ENCODE measurements at places on chromosomes 4 and X.

DNA sequence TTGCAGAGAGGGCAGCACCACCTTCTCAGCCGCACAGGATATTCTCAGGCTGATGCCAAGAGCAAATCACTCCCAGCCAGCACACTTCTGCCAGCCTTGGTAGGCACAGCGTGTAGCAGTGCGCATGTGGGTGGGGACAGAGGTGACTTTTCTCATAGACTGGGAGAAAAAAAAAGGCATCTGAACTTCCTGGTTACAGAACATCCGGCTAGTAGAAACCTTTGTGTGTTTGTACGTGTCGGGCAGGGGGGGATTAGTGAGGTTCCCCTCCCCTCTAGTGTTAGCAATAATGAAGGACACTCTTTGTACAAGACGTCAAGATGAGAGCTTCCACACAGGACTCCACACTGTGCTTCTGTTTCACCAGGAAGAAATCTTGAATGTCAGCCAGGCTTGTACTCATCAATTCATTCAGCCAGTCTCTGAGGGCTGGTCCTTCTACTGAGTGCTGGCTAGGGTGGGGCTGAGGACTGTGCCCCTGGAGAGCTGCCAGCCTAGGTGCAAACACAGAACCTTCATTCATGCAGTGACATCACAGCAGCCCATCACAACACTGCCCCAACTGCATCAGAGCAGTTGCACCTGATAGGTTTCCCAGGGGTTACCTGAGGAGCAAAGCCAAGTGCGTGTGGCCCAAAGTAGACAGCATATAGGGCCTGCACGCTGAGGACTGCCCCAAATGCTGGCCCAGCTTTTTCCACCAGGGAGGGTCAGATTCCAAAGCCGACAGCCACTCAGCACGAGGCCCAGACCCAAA lies 34.7 kb downstream of the SLC25A5 start:
- DNase-seq: no peak

- peak; percentile 4 for DNase-seq
These were observed 81.6 kb downstream of the NAF1 start for GRCh38 chr4:163085085-163085484.

DNA sequence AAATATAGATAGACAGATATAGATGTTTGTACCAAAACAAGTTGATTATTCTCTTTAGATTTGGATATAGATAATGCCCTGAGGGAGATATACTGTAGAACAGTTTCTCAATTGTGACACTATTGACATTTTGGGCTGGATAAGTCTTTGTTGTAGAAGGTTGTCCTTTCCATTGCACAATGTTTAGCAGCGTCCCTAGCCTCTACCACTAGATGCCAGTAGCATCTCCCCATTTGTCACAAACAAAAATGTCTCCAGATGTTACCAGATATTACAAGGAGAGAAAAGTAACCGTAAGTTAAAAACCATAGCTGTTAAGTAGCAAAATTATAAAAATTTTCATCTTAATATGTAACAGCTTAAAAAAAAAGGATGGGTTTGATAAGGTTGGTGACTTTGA lies 2595.3 kb downstream of the ARAP2 start:
- DNase-seq: no peak

DNA sequence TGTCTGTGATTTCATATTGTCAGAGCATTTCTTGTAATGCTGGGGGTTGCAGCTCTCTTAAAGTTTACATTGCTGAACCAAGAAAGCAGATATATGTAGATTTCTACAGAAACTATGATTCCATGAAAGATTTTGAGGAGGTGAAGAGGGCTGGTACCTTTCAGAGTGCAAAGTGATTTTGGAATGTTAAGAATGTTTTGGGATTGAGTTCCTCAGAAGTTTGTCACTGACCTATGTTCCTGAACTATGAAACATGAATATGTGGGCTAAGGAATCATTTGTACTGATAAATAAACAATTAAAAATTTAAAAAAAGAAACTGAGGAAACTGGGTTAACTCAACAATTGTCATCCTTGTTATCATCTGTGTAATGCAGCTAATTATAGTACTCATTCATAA lies 12.3 kb upstream of the CHIC2 start:
- no peak for DNase-seq

GRCh38 chr4:180940680-180941079 lies 1302.5 kb upstream of the TENM3 start:
- no peak for DNase-seq

- DNase-seq: no peak
These were observed 185.1 kb upstream of the DIPK2B start for GRCh38 chrX:45385757-45386156.

DNA sequence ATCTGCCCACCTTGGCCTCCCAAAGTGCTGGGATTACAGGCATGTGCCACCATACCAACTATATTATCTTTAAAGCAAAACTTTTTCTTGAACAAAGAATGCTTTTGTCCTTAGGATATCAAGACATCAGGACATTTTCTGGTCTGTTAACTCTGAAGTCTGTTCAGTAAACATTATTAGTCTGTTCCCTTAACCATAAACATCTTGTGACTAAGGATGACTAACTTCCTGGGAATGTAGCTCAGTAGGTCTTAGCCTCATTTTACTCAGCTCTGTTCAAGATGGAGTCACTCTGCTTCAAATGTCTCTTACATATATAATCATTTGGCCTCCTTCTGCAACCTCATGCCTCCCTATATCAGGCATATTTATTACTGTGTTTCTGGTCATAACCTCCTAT lies 122.9 kb downstream of the UBE2NL start:
- DNase-seq: no peak

DNA sequence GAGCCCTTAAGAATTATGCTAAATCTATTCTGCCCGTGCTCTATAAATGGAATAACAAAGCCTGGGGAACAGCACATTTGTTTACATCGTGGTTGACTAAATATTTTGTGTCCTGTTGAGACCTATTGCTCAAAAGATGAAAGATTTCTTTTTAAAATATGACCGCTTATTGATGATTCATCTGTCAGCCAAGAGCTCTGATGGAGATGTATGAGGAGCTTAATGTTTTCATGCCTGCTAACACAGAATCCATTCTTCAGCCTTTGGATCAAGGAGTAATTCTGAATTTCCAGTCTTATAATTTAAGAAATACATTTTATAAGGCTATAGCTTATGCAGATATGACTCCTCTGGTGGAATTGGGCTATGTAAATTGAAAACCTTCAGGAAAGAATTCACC lies 271.3 kb upstream of the FAT4 start:
- no peak for DNase-seq

GRCh38 chrX:129227366-129227765 lies 295.9 kb downstream of the SMARCA1 start:
- no peak for DNase-seq

GRCh38 chr4:149183638-149184037 lies 632.0 kb downstream of the IQCM start:
- no peak for DNase-seq

DNA sequence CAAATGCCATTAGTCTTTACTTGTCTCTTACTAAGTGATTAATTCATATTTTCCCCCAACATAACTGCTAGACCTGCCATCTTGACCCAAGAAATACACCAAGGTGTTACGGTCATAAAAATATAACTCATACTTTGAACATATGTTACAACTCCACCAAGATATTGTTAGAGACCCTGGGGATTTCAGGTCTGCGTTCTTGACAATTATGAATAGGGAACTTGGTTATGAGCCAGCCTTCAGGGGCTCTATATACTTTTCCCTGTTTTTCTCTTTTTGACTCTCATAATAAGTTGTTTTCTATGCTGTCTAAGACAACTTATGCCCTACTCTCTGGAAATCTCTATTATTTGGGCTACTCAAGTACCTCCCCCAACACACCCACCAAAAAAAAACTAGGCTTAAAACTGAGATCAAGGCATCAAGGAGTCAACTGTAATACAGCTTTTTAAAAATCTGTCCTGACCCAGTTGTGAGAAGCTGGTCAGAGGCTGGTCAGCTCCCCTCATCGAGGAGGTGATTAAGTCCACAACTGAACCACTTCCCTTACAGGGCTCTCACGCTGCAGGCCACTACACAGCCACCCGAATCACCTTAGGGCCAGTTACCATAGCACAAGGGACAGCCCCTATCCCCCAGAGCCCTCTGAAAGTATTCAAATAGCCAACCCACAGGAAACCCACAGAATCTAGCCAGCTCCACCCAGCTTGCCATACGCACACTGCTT lies 10.5 kb upstream of the TLR3 start:
- DNase-seq: no peak

GRCh38 chrX:74325130-74326059 lies 21.4 kb downstream of the ZCCHC13 start:
- no peak for DNase-seq

- DNase-seq: no peak
These were observed 515.7 kb downstream of the BCOR start for GRCh38 chrX:39582091-39582490.

DNA sequence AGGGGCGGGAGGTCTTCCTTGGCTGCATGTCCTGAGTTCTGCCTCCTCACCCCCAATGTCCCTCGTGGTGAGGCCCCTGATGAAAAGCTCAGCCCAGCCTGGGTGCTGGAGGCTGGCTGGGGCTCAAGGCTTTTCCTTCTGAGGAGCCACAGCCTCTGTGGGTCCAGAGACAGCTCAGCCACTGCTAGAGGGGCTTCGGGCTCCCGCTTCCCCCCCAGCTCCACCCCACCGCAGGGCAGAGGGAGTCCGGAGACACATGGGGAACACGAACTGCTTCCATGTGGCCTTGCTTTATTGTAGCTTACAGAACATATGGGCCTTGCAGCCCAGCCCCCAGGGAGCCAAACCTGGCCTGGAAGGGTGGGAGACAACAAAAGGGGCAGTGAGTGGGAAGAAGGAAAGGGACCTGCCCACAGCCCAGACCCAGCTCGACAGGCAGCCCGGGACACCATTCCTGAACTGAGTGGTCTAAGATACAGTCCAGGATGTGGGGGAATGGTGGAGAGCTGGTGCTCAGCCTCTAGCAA lies 89.9 kb upstream of the NKX1-1 start:
- no peak for DNase-seq

DNA sequence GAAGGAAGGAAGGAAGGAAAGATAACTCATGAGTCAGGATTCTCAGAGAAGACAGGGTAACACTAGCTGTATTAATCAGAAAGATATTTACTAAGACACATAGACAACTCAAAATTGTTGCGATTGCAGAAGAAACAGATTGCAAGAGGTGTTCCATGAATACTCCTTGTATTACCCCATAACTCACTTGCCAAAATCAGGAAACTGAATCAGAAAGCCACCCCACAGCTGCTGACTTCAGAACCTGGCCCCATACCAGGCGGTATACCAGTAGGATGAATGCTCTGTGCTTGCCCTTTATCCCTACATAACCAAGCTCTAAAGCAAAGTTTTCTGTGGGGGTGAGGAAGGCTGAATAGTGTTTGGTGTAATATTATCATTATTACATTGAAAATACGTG lies 468.5 kb downstream of the IQCM start:
- DNase-seq: no peak

DNA sequence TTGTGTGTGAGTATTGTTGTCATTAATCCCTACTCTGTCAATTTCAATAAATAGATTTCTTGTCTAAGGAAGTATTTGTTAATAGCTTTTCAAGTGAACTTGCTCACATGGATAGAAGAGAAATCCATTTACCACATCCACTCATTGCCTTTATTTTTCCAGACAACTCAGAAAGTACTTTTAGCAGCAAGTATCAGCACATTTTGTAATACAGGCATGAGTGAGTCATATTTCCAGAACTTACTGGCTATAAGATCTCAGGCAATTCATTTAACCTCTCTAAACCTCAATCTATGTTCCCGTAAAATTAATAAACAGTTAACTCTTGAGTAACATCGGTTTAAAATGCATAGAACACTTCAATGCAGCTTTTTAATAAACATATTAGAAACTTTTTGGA lies 317.9 kb upstream of the PCDH7 start:
- DNase-seq: no peak

DNA sequence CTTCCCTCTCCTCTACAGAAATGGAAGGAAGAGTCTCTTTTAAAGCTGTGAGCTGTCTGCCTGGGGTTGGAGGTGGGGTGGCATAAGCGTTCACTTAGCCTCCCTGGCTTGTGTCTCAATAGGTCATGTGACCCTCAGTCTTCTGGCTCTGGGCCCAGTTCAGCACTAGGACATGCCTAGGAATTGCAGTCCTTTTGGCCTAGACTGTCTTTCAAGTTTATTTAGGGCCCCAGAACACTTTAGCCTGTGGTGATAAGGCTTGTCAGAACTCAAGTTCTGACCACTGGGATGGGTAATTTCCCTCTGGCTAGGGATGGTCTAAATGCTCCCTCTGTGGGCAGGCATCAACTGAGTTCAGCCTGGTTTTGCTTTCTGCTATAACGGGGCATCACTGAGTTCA lies 34.3 kb upstream of the ARMCX4 start:
- DNase-seq: no peak

DNA sequence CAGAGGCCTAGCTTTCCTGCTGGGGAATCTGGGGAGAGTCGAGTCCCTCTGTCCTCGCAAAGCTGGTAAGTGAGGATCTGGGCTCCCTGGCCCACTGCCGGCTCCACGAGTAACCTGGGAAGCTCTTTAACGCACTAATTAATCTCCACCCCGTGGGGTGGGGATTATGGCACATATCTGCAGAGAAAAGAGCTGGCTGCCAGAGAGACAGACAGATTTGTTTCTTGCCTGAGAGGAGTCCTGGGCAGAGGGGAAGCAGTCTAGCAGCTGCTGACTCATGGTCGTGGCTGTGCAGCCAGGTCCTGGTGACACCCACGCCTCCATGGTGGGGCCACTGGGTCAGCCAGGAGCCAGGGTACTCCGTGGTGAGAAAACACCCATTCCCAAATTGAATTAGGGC lies 14.0 kb downstream of the SORCS2 start:
- no peak for DNase-seq

GRCh38 chr4:7281691-7282665 lies 89.6 kb downstream of the SORCS2 start:
- no peak for DNase-seq

GRCh38 chrX:8815460-8816065 lies 14.4 kb upstream of the FAM9A start:
- DNase-seq: peak; percentile 39

- no peak for DNase-seq
These were observed 99.5 kb upstream of the PCDH7 start for GRCh38 chr4:30620711-30621110.

GRCh38 chrX:112545051-112545450 lies 134.7 kb downstream of the LHFPL1 start:
- no peak for DNase-seq

GRCh38 chr4:129371926-129372325 lies 276.0 kb downstream of the C4orf33 start:
- no peak for DNase-seq

- no peak for DNase-seq
These were observed 54.9 kb downstream of the PKD2 start for GRCh38 chr4:88062311-88062710.

- peak; percentile 19 for DNase-seq
These were observed 31.4 kb downstream of the HOPX start for GRCh38 chr4:56649445-56650261.

- DNase-seq: no peak
These were observed 57.6 kb upstream of the LGI2 start for GRCh38 chr4:25088093-25088952.

Data from OCI-LY7 (cell line).